Heart right ventricle (tissue), 16 donors: ENCODE measurements at places on chromosomes 2 and 18. TPM values are rescaled to one million over a fixed set of nuclear protein-coding genes. Genes with fewer than 3 reads are reported as not detected.

The GFPT1 gene
- total RNA-seq: 81.1 TPM

The LRRC30 gene
- total RNA-seq: not detected

The IL1R1 gene
- total RNA-seq: 14.0 TPM

The DSG2 gene
- 38.3 TPM for total RNA-seq

The IL37 gene
- not detected for total RNA-seq

The OSR1 gene
- 1.9 TPM for total RNA-seq

The INHA gene
- total RNA-seq: 3.6 TPM

The POTEC gene
- not detected for total RNA-seq

DNA sequence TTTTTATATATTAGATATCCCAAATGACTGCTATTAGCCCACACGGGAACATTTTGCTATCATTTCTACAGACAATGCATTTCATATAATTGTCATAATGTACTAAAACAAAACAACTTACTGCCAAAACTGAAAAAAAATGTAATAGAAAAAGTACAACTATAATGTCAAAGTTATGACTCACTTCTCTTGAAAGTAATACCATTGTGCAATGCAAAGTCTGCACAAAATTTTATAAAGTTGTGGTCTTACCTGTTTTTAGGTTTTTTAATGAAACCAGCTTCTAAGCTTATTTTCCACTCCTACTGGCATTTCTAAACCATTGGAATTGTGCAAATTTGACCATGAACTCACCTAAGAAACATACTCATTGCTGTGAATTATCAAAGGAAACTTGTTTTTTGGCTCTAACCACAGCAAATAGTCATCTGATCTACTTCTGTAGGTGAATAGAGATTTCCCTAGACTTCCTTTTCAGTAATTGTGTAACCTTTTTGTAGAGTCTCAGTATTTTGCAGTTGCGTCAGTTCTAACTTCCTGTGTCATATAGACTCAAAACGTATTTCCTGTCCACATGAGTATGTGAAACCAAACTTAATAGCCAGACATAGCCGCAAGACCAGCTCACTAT is 31.9 kb upstream of the TFPI start:
- peaks cover 1% of the 10 kb centered on the region for H3K4me1 ChIP-seq
- H3K4me3 ChIP-seq: no peak overlapping the region
- DNase-seq: no peak
- H3K27me3 ChIP-seq: no peaks in the 10 kb centered on the region
- no peaks in the 10 kb centered on the region for H3K36me3 ChIP-seq

DNA sequence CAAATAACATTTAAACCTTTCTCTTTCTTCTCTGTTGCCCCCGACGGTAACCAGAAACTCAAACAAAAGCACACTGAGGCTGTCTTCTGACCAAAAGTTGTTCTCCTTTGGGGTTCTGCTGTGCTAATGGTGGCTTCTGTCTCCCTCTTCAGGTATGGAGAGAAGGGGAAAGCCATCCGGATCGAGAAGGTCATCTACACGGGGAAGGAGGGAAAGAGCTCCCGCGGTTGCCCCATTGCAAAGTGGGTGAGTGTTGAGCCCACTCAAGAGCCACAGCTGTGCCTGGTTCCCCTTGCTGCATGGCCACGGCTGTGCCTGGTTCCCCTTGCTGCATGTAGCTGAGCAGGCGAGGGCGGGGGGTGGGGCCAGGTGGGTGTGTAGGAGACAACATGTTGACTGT is 67.4 kb downstream of the BOLA3 start:
- peaks cover 16% of the 10 kb centered on the region for H3K4me1 ChIP-seq
- no peak overlapping the region for H3K27ac ChIP-seq
- no peaks in the 10 kb centered on the region for H3K27me3 ChIP-seq
- no peak overlapping the region for H3K4me3 ChIP-seq

DNA sequence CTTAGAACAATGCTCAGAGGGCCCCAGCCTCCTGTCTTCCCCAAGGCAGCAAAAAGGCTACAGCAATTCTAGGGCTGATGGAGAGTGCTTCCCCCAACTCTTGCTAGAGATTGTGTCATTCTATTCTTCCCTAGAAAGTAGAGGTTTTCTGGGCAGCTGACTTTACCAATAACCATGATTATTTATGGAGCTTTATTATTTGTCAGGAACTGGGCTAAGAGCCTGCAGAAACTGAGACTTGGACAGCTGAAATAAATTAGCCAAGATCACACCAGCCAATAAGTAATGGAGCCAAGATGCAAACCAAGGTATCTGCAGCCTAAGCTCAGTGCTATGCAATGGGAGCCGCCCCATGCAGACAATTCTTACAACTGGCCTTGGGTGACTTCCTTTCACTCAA is 84.8 kb downstream of the CCBE1 start:
- H3K27ac ChIP-seq: no peak overlapping the region
- DNase-seq: no peak
- H3K36me3 ChIP-seq: no peaks in the 10 kb centered on the region
- H3K4me3 ChIP-seq: no peak overlapping the region
- peaks cover 1% of the 10 kb centered on the region for H3K4me1 ChIP-seq
- H3K27me3 ChIP-seq: no peaks in the 10 kb centered on the region

- H3K36me3 ChIP-seq: no peaks in the 10 kb centered on the region
- H3K4me3 ChIP-seq: no peak overlapping the region
- no peaks in the 10 kb centered on the region for H3K4me1 ChIP-seq
- DNase-seq: no peak
- H3K27ac ChIP-seq: no peak overlapping the region
- H3K27me3 ChIP-seq: no peaks in the 10 kb centered on the region
These were observed 1053.0 kb downstream of the TSN start for GRCh38 chr2:122808286-122808969.

DNA sequence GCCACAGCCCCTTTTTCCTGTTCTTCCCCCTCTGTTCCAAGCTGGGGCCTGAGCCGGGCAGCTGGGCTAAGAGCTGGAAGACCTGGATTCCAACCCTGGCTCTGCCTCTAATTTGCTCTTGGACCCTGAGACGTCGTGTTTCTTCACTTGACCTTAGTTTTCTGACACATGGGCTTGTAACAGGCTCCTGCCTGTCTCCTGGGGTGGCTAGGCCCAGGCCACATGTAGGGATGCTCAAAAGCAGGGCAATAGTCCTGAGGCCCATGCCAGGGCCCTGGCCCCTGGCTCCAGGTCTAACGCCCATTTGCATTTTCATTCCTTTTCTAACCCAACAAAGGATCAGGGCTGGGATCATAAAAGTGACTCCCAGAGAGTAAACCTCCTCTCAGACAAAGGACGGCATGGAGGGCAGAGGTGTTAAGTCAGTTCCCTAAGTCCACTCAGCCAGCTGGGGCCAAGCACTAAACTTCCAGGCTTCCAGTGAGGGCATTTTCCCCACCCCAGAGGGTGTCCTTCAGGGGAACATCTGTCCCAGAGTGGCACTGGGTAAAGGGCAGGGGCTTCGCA is 16.6 kb upstream of the DNMT3A start:
- peaks cover 7% of the 10 kb centered on the region for H3K4me1 ChIP-seq
- no peaks in the 10 kb centered on the region for H3K27me3 ChIP-seq
- H3K36me3 ChIP-seq: no peaks in the 10 kb centered on the region

GRCh38 chr2:288758-289361 is 969 bp upstream of the ALKAL2 start:
- peaks cover 68% of the 10 kb centered on the region for H3K27me3 ChIP-seq
- peaks cover 22% of the 10 kb centered on the region for H3K4me1 ChIP-seq
- DNase-seq: no peak
- no peak overlapping the region for H3K27ac ChIP-seq
- H3K4me3 ChIP-seq: peak overlapping the region; percentile 61

- no peaks in the 10 kb centered on the region for H3K27me3 ChIP-seq
- H3K27ac ChIP-seq: no peak overlapping the region
- no peak overlapping the region for H3K4me3 ChIP-seq
- no peak for DNase-seq
- no peaks in the 10 kb centered on the region for H3K36me3 ChIP-seq
These were observed 119.7 kb downstream of the TACR1 start for GRCh38 chr2:75079575-75079974.
